ENCODE measurements at places on chromosomes 13 and 19.

GRCh38 chr13:21925720-21926119 lies 254.8 kb downstream of the FGF9 start:
- no peak for DNase-seq

GRCh38 chr19:2750808-2751437 lies 11.1 kb upstream of the SLC39A3 start:
- no peak for DNase-seq

- DNase-seq, result no peak
These were observed 113.1 kb downstream of the ABCC4 start for GRCh38 chr13:95188128-95188527.

GRCh38 chr13:112968910-112969691 lies at the start of gene MCF2L:
MCF2L (plus strand) TSS chr13:112969214; CDS start chr13:112969380, 166 bp downstream.
- peak; percentile 63 for DNase-seq

DNA sequence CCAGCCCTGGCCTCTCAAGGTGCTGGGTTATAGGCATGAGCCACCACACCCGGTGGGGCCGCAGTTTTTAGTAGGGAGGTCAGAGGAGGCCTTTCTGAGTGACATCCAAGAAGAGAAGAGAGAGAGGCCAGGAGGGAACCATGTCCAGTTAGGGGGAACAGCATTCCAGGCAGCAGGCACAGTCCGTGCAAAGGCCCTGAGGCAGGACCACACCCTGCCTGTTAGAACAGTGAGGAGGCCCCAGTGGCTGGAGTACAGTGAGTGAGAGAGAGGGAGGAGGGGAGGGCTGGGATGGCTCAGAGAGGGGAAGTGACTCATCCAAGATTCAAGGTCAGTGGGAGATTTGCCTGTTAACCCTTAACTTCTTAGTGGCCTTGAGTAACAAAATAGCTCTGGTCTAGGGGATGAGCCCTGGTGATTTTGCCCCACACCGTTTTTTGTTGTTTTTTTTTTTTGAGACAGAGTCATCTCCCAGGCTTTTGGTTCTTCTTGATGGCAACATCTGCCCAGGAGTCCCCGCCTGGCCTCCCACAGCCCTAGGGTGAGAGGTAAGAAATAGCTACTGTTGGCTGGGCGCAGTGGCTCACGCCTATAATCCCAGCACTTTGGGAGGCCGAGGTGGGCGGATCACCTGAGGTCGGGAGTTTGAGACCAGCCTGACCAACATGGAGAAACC lies 2.7 kb upstream of the PLIN3 start:
- DNase-seq, result no peak

- no peak for DNase-seq
These were observed 101.2 kb downstream of the LHFPL6 start for GRCh38 chr13:39501702-39502324.

- DNase-seq, result no peak
These were observed 169.6 kb downstream of the LACC1 start for GRCh38 chr13:44049081-44049945.

Data from right kidney (tissue), 9 donors.